ENCODE measurements at places on chromosomes 1 and 21.

DNA sequence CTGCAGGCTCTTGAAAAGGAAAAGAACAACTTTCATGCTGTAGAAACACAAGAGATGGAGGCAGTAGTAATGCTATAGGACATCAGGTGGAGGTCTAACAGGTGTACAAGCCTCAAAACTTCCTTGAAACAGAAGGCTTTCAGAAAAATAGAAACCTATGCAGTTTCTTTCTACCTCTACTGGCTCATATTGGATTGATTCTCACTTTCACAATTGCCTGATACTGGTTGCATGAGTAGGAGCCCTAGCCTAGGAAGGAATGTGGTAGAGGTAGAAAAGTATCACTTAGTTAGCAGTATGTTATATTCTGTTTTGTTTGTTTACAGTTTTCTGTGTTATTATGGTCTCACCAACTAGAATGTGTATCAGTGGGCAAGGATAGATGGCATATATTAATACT lies 175.4 kb upstream of the GORAB start:
- no peak for DNase-seq

GRCh38 chr1:178075333-178075732 lies 18.6 kb upstream of the RASAL2 start:
- no peak for DNase-seq

DNA sequence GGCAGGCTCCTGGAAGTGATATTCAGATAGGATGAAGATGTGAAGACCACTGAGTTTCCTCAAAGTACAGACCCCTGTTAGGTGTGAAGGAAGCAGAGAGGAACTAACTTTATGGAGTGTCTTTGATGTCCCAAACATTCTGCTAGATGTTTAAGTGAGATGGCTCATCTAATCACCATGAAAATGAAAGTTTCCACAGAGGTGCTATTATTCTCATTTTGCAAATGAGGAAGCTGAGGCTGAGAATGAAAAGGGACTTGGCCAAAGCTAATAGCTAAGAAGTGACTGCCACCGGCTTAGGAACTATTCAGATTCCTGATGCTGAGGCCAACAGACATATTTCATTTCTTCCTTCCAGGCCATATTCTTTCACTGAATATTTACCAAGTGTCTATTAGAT lies 45.9 kb upstream of the WLS start:
- DNase-seq, result no peak

DNA sequence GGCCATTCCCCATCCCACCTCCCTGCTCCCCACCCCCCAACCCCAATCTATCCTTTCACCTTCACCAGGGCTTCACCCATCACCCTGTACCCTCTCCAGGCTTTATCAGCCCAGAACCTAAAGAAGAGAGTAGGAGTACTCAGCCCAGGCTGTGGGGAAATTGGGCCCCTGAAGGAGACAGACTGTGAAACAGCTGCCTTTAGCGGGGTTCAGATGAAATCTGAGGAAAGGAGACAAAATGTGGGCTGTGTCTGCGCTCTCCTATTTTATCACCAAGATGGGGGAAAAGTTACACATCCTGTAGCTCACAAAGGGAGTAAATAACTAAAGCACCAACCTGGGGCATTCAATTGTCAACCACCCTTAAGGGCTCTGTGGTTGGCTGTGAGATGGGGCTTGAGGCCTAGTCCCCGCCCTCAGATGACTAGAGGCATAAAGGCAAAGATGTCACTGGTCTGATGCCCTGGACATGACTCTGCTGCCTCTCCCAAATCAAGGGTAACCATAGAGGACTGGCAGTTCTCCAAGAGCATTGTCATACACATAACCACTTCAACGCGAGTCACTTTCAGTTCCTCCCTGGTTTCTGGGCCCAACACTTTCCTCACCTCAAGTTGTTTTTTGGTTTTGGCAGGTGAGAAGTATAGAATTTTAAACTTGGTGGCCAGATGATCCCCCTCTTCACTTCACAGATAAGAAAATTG lies 30.0 kb downstream of the SLC27A3 start:
- no peak for DNase-seq

GRCh38 chr1:47435506-47436303 lies 2.1 kb upstream of the FOXD2 start:
- DNase-seq, result no peak

- no peak for DNase-seq
Measured at GRCh38 chr21:44815852-44816628, 1.8 kb downstream of the SUMO3 start.

DNA sequence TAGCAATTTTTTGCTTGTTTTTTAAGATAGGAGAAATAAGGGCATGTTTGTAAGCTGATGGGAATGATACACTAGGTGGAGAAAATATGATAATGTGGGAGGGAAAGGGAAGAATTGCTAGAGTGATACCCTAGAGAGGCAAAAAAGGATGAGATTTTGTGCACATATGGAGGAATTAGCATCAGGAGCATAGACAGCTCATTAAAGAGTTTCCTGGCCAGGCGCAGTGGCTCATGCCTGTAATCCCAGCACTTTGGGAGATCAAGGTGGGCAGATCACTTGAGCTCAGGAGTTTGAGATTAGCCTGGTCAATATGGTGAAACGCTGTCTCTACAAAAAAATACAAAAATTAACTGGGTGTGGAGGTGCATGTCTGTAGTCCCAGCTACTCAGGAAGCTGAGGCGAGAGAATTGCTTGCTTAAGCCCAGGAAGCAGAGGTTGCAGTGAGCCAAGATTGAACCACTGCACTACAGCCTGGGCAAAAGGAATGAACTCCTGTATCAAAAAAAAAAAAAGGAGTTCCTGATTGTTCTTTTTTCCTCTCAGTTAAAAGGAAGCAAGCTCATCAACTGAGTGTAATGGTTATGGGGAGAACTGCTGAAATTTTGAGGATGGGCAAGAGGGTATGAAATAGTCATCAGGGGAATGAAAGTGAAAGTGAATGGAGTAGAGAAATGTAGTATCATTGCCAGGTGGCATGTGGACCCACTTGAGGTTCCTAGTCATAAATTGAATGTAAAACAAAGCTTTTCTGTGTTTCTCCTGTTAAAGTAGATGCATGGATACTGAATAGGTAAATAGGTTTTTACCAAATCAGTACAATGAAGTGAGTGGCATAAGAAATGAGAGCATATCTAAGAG lies 35.5 kb downstream of the SH3GLB1 start:
- no peak for DNase-seq

GRCh38 chr1:171280599-171280998 lies 32.3 kb downstream of the FMO1 start:
- no peak for DNase-seq

DNA sequence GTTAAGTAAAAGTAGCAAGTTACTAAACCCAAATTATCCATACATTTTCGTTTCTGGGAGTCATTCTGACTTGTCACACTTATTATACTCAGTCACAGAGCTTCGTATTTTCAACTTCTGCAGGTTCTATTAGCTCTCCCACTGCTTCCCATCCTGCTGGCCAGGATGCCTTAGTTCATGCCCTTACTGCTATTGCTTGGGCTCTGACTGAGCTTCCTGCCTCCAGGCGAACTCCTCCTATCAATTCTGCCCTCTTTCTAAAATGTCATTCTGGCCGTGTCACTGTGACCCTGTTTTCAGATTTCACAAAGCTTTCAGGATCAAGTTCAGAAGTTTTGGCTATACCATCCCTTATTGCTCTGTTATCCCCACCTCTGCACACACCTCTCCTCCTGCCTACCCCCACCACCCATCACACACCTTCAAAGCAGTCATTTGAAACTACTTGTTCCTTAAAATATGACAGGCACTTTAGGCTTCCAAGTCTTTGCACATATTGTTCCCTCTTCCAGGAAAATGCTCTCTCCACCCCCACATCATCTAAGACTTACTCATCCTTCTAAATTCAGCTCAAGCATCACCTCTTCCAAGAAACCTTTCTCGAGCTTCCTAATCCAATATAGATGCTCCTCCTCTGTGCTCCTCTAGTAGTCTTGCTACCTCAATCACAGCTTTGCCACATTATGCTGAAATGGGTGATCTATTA lies 278.0 kb downstream of the BRINP2 start:
- DNase-seq, result no peak

- DNase-seq, result no peak
Measured at GRCh38 chr21:38289705-38290485, 33.1 kb downstream of the KCNJ15 start.

DNA sequence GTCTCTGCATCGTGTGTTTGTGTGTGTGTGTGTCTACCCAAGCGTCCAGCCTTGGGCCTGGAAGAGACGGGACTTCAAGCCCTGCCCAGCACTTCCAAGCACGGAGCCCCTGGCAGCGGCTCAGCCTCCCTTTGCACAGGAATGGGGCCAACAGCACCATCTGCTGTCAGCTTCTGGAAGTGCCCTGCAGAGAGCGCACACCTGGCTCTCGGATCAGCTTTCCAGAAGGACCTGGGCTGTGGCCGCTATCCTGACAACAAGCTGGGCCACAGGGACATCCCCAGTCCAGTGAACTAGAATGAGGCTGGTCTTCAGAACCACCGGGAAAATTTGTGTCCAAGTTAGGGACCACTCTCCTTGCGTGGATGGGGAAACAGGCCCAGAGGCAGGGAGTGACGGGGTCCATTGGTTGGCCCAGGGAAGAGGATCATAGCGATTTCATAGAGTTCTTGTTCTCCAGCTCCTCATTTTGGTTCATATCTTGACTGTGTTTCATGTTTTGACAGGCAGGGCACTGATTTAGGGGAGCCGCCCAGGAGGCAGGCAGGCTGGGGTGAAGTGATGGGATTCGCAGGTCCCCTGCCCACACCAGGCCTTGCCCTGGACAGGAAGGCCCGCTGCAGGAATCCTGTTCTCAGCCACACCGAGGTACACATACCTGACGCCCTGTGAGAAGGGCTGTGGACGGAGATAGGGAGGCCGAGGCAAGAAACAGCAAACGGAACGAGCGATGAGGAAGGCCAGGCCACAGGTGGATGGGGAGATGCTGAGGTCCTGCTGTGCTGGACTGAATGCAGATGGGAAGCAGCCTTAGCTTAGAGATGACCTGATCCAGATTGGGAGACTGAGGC lies 38.4 kb downstream of the TAS1R2 start:
- DNase-seq, result peak; percentile 8

DNA sequence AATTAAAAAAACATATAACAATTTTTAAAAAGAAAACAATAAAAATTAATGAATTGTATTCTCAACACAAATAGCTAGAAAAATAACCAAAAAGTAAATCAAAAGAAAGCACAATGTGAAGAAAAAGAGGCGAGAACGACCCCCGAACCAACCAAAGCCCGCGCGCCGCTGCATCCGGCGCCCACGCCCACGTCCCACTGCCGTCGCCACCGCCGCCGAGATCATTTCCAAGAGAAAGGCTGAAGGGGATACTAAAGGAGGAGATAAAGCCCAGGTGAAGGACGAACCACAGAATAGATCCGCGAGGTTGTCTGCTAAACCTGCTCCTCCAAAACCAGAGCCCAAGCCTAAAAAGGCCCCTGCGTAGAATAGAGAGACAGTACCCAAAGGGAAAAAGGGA lies 11.8 kb upstream of the ABCB10 start:
- DNase-seq, result no peak

DNA sequence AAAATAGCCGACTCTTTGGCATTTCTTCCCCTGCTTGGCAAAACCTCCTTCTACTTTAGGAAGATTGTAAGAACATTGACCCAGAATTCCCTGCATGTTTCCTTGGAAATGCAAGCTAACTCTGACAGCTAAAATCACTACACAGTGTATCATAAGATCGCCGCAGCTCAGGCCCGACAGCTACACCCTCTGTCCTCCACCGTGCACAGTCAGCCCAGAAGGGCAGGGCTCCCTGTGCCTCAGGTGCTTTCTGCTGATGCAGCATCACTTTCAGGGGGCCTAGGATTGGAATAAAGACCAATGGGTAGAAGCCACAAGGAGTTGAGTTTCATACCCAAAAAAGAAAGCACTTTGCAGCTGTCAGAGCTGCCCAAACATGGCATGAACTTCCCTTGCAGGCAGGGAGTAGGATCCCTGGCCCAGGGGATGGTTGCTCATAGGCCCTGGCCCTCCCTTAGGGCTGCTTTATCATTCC lies 145.3 kb downstream of the SEC16B start:
- DNase-seq, result no peak
